ENCODE measurements at places on chromosomes 13 and 19.

DNA sequence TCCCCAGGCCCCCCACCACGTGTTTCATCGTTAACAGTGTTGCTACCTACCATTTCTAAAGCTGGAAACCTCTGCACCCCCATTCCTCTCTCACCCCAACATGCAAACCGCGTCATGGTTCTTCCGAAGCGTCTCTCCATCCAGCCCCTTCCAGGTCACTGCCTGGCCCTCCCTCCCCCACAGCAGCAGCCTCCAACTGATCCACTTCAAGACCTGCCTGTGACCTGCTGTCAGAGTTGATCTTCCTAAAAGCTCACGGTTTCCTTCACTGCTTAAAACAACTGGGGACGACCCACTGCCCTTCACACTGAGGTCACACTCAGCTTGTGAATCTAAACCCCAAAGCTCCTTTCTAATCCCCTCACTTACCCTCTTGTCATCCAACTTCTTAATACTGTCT, 47.7 kb downstream of the STK24 start:
- no peak for DNase-seq

- DNase-seq, result no peak
Observed at GRCh38 chr13:32105653-32106313, 74.2 kb downstream of the FRY start.

- DNase-seq, result no peak
Observed at GRCh38 chr13:29693275-29693945, 97.9 kb upstream of the SLC7A1 start.

DNA sequence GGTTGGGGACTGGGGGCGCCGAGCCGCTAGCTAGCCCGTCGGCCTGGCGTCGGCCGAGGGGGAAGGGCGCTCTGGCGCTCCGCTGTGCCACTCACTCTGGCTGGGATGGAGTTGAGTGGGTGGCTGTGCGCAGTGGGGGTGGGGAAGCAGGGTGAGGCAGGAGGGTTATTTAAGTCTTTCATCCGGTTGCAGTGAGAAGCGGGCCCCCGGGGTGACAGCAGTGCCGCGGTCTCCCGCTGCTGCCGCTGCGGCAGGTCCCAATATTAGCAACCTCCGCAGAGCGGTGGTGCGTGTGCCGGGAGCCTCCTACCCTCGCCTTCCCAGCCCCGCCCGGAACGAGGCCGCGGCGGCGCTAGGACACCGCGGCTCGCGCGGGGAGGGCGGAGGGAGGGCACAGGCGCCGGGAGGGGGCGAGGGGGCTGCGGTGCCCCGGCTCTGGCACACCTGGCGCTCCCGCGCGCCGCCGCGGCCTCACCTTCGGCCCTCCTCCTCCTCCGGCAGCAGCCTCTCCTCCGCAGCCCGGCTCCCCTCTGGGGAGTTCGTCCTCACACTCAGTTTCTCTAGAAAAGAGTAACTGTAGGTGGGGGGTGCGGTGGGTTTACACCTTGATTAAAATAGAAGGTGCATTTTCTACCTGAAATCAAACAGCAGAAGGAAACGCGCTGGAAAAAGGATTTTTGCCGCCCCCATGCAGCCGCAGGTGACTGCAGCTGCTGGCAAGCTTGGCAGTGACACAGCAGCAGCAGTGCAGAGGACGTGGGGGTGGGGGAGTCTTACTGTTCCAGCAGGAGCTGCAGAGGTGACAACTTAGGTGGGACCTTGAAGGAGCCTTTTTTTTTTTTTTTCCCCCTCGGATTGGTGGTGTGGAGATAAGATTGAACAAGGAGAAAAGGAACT, 4.5 kb downstream of the FGF9 start:
- no peak for DNase-seq

- DNase-seq, result no peak
Observed at GRCh38 chr13:59266478-59267063, 897.2 kb downstream of the DIAPH3 start.

GRCh38 chr19:1736280-1736679, 17.0 kb upstream of the ONECUT3 start:
- DNase-seq, result no peak

DNA sequence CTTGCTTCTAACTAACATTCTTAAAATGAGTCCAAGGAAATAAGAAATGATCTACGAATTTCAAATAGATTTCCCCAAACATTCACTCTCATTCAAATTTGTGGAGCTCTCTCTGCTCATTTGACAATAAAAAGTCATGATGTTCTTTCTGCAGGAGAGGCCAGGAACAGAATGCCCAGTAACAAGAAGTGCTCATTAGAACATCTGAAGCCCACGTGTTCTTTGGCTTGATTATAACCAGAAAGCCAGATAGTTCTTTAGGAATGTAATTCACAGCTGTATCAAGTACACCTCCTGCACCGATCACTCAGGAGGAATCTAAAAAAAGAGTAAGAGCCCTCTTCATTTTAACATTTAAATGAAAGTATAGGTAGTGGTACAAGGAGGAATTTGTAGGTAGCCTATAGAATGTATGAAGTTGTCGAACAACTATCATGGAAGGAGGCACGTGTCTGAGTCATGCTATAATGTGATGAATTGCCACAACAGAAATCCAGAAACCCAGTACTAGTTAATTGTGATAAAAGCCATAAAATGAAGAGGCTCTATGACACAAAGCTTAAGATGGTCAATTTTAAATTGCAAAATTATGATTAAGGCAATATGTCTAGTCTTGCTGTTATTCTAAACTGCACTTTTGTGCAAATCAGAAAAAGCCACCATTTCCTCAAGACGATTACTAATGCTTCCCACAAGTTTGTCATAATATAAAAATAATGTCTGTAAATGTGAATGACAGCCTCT, 12.8 kb downstream of the MEDAG start:
- no peak for DNase-seq
